ENCODE measurements at places on chromosomes 13 and 19.
A peak's percentile ranks its signal among the peaks of the same experiment; 100 is the strongest.

DNA sequence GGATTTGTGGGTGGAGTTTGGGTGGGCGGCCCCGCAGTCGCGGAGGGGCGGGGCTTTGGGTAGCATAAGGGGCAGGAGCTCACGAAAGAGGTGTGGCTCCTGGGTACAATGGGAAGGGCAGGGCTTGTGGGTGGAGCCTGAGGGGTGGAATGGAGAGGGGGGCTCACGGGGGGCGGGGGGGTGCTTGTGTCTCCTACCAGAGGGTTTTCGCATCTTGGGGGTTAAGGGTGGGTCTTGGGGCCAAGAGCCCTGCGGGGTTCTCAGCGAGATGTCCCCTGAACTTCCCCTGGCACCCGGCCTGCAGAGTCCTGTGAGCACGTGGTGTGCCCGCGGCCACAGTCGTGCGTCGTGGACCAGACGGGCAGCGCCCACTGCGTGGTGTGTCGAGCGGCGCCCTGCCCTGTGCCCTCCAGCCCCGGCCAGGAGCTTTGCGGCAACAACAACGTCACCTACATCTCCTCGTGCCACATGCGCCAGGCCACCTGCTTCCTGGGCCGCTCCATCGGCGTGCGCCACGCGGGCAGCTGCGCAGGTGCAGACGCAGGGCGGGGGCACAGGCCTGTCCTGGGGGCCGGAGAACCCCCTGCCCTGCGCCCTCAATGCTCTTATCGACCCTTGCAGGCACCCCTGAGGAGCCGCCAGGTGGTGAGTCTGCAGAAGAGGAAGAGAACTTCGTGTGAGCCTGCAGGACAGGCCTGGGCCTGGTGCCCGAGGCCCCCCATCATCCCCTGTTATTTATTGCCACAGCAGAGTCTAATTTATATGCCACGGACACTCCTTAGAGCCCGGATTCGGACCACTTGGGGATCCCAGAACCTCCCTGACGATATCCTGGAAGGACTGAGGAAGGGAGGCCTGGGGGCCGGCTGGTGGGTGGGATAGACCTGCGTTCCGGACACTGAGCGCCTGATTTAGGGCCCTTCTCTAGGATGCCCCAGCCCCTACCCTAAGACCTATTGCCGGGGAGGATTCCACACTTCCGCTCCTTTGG, 5.1 kb downstream of the FSTL3 start:
- no peak for DNase-seq

GRCh38 chr13:76887076-76887563, 915 bp upstream of the KCTD12 start:
- no peak for DNase-seq

GRCh38 chr19:35206379-35206778, 22.2 kb downstream of the FAM187B start:
- DNase-seq = peak; percentile 88

- DNase-seq = no peak
These were observed 29.9 kb downstream of the SERP2 start for GRCh38 chr13:44403461-44404056.

GRCh38 chr13:106734198-106734597, 166.3 kb upstream of the ARGLU1 start:
- no peak for DNase-seq

GRCh38 chr13:79282976-79283375, 123.1 kb downstream of the RBM26 start:
- no peak for DNase-seq

DNA sequence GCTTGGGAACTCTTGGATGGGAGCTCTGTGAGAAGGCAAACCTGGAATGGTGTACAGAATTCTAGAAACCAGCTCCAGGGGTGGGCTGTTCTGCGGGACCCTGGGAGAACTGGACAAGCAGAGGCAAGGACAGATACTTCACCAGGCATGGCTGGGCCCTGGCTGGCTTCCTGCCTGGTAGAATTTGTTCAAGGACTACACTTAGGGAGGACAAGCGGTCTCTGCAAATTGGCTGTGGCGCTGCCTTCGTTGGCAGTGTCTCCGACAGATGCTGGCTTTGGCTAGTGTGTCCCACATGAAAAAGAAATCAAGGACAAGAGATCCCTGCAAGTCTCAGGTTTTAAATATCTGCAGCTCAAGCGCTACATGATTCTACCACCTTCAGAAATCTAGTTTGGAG, 12.4 kb downstream of the CEBPG start:
- DNase-seq = no peak

- no peak for DNase-seq
These were observed 4.0 kb upstream of the HOOK2 start for GRCh38 chr19:12779162-12779993.

DNA sequence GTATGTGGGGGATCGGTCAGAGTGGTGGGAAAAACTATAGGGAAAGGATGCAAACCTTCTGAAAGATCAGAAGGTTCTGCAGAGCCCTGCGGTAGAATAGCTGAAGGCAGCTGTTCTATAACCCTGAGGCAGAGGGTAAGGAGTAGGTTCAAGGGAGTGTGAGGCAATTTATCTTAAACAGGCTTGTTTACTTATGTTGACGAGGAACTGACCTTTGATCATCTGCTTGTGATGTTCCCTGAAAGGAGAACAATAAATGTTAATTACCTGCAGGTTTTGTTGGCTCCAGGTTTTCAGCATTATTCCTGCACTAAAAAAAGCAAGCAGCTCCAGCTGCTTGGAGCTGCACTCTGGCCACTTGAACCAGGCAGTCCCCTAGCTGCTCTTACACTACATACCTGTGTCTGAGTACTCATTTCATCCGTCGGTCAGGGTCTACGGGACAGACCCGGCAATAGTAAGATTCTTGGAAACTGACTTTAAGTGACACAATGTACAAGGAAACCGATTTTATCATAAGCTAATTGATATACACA, 202.1 kb downstream of the TBC1D4 start:
- DNase-seq = no peak

DNA sequence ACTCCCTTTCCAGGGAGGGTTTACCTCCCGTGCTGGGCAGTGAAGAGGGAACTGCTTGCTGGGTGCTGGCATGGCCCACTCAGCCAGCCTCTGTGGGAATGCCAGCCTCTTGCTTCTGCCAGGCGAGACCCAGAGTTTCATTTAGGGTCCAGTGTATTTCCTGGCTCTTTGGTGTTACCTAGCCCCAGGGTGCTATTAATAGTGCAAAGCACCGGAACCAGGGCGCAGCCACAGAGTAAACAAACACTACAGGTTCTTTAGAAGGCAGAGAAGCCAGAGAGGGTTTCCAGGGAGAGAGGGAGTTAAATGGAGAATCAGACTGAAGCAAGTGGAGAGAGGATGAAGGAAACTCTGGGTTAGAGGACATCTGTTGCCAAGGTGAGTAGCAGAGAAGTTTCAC, 74.9 kb upstream of the SPATA13 start:
- DNase-seq = no peak

DNA sequence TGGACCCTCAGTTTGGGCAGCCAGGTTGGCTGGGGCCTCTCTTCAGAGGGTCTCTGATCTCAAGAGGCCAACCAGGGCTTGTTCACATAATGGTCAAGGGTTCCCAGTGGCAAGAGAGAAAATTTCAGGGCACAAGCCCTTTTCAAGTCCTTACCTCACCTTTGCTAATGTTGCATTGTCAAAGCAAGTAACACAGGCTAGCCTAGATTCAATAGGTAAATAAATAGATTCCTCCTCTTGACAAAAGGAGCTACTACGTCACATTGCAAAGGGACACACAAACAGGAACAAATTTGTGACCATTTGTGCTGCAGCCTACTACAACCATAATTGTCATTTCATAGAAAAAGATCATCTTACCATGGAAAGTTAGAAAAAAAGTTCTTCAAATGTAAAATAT, 33.9 kb upstream of the FRY start:
- DNase-seq = no peak

- DNase-seq = peak; percentile 9
These were observed 6.3 kb downstream of the MIDN start for GRCh38 chr19:1254530-1255185.

DNA sequence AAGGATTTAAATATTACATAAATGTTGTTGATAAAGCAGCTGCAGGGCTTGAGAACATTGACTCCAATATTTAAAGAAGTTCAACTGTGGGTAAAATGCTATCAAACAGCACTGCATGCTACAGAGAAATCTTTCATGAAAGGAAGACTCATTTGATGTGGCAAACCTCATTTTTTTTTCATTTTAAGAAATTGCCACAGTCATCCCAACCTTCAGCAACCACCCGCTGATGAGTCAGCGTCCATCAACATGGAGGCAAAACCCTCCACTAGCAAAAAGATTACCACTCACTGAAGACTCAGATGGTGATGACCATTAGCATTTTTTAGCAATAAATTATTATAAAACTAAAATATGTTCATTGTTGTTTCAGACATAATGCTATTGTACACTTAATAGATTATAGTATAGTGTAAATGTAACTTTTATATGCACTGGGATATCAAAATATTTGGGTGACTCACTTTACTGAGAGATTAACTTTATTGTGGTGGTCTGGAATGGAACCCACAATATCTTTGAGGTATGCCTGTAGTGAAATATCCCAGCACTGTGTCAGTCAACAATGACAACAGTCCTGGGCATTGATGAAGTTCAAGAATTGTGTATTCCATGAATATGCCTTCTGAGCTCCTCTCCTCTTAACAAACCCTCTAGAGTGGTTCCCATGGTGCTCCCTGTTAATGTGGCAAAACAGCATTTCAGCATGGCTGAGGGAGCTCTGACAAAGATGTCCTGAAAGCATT, 52.4 kb upstream of the SOX21 start:
- DNase-seq = no peak

DNA sequence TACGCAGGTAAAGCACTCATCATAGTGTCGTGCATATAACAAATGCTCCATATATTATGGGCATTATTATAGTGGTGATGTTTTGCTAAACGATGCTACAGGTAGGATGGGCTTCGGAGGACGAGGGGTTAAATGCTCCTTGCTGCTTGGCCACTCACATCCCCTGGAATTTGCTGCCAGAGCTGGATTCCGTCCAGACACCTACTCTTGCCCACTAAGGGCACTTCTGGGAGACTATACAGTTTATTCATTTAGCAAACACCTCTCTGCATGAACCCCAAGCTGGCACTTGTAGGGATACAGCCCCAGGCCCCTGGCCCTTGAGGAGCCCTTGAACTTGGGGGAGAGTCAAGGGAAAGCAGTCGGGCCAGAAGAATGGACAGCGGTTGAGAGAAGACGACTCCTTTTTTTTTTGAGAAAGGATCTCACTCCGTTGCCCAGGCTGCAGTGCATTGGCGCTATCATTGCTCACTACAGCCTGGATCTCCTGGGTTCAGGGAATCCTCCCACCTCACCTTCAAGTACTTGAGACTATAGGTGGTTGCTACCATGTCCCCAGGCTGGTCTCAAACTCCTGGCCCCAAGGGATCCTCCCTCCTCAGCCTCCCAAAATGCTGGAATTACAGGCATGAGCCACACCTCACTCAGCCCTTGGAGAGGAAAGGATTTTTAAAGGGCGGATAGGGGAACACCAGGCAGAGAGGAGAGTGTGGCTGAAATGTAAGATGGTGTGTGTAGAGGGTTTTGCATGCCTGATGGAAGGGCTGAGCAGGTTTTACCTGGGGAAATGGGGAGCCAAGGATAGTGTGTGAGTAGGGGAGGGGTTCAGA, 1.1 kb upstream of the MRPL34 start:
- no peak for DNase-seq

- no peak for DNase-seq
These were observed 56.2 kb downstream of the INSR start for GRCh38 chr19:7238051-7238450.

GRCh38 chr13:111480976-111481375, 160.5 kb downstream of the TEX29 start:
- DNase-seq = no peak

DNA sequence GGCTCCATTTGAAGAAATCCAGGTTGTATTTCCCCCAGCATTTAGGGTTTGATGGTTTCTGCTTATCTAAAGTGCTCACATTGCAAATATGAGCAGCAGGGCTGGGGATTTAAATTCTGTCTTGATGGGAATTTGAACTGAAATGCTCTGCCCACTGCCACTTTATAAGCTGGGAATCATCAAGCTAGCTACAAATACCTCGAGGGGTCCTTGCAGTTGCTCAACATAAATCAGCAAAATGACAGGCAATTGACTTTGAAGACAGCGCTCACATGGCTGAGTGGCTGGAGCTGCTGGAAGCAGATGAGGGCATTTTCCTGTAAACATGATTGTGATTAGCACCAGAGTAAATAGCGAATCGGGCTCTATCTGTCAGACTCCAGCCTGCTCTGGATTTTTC, 39.4 kb upstream of the MEDAG start:
- DNase-seq = no peak

DNA sequence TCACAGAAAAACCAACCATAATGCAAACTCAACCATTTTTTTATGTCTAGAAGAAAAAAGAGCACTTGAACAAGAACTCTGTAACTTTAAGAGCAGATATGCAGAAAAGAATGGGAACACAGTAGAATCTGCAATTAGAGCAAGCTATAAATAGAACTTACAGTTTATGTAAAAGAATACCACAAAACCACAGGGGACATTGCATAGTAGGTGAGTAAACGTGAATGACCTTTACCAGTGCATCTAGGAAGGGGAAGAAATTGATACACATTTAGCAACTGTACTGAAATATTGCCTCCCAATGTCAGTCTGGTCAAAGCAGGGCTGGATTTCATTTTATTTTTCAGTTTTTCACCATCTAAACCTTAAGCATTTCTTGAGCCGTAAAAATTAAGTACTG, 242.2 kb upstream of the EDNRB start:
- no peak for DNase-seq

DNA sequence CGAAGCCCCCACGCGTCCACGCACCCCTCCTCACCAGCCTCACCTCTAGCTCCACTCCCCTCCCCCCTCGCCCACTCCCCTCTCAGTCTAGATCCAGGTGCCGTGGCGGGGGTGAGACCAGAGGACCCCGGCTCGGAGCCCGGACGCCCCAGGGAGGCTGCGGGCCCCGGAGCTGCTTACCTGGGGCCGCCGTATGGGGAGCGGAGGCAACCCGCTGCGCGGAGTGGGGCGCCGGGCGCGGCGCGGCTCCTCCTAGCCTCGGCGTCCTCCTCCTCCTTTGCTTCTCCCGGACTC, 353 bp downstream of the ENOX1 start:
- no peak for DNase-seq

- peak; percentile 83 for DNase-seq
These were observed 1.5 kb upstream of the MYADM start for GRCh38 chr19:53865918-53866864.

DNA sequence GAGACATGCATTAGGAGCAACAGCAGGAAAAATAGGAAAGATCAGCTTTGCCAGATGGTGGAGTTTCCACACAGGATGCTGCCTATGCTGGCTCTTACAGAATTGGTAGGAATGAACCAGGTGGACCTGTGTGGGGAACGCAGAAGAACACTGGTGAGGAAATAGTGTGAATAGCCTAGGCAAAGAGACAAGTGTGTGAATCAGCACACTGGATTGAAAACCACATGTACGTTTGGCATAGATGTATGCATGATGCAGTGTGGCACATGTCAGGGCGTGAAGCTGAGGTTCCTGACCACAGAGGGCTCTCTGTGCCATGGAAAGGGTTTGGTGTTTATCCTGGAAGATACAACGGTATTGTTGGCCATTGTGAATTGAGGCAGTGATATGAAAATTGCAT, 156.5 kb upstream of the SLC10A2 start:
- no peak for DNase-seq

Data from CD4-positive, alpha-beta T cell treated with Interleukin-4 for 1 hour (primary cell).